ENCODE measurements at places on chromosomes 2 and 18.

DNA sequence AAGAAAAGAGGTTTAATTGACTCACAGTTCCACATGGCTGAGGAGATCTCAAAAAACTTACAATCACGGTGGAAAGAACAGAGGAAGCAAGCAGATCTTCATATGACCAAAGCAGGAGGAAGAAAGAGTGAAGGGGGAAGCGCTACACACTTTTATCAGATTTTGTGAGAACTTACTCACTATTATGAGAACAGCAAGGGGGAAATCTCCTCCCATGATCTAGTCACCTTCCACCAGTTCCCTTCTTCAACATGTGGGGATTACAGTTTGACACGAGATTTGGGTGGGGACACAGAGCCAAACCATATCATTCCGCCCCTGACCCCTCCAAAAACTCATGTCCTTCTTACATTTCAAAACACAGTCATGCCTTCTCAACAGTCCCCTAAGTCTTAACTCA, 54.2 kb downstream of the G6PC2 start:
- no peak for DNase-seq

- no peak for DNase-seq
These were observed 4.2 kb upstream of the FN1 start for GRCh38 chr2:215439980-215440512.

GRCh38 chr18:79355433-79356335, 40.0 kb upstream of the NFATC1 start:
- no peak for DNase-seq

- no peak for DNase-seq
These were observed 500.9 kb upstream of the DSEL start for GRCh38 chr18:68017385-68017784.

- DNase-seq, result no peak
These were observed 281.1 kb upstream of the MGAT5 start for GRCh38 chr2:133972786-133973185.

DNA sequence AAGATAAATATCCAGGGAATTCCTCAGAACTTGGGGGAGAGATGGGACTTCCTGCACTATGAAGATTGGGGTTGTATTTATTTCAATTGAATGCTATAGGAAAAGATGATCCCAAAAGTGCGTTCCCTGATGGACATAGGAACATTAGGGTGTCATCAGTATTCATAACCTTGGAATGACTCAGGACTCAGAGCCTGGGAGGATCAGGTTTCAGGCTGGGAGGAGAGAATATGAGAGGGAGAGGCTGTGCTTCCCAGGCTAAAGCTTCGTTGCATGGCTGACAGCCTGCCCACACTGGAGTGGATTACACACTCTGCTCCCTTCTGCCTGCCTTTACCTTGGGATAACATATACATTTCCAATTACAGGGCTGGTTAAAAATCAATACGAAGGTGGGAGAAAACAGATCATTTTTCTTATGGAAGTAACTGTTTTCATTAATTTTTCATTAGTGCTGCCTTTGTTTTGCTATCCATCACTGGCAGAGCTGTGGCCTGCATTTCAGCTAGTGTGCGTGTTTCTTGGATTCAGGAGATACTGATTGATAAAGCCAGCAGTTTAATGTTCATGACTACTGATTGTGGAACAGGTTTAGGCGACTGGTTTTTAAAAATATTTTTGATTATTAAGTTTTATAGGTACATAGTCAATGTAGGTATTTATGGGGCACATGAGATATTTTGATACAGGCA, 118.7 kb downstream of the KCTD1 start:
- DNase-seq, result no peak

DNA sequence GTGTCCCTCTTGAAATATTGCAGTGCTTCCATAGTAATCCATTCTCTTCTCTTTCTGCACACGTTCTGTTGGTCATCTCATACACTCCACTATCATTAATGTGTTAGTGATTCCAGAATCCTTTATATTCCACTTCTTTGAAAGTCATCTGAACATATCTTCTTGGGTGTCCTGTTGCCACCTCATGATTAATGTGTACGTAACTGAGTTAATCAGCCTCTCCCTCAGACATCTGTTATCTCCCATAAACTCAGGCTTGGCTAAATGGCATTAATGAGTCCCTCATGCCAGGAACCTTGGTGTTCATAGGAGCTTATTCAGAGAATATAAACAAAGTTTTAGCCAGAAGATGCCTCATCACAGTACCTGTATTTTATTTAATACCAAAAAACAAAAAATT, 126.4 kb downstream of the NCOA1 start:
- DNase-seq, result peak; percentile 10

GRCh38 chr2:120545521-120546047, 190.1 kb upstream of the GLI2 start:
- DNase-seq, result no peak

GRCh38 chr2:85371045-85371444, 16.5 kb downstream of the ELMOD3 start:
- DNase-seq, result no peak

DNA sequence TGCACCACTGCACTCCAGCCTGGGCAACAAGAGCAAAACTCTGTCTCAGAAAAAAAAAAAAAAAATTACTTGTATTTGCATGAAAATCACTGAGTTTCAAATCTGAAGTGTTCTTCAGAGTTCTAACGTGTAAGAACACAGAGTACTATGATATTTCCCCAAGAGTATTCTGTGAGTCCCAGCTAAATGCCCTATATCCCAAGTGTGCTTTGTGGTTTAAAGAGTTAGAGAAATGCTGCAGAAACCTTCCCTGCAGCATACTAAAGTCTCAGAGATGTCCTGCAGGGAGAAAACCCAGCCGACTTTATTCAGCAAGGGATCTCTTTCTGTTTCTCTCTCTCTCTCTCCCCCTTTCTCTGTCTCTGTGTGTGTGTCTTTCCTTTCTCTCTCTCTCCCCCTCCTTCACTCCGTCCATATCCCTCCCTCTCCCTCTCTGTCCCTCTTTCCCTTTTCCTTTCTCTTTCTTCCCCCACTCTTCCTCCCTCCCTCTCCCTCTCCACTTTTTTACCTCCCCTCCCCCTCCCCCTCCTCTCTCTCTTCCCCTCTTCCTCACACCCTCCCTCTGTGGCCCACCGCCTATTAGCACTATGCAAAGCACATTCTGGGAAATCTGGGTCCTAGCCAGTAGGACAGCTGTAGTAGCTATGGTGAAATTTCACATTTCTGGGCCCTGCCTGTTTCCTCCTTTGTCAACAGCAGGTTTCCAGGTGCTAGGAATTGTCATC, 54.2 kb downstream of the ACTR2 start:
- DNase-seq, result no peak

GRCh38 chr2:60832621-60833020, 48.8 kb upstream of the REL start:
- DNase-seq, result no peak

DNA sequence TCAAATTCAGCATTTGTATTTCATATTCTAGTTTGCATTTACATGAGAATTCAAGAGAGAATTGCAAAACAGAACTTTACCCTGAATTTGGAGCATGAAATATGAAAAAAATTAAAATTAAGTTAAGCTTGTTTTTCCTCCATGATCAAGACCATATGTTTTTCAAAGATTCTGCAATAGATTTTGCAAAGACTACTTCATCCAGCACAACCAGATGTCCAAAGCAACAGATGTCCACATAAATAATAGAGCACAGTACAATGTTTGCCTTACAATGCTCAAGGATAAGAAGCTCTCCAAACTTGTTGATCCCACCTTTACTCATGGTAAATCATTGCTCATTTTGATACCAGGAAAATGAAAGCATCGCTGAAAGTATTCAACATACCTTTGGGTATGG, 25.6 kb downstream of the FAP start:
- no peak for DNase-seq

DNA sequence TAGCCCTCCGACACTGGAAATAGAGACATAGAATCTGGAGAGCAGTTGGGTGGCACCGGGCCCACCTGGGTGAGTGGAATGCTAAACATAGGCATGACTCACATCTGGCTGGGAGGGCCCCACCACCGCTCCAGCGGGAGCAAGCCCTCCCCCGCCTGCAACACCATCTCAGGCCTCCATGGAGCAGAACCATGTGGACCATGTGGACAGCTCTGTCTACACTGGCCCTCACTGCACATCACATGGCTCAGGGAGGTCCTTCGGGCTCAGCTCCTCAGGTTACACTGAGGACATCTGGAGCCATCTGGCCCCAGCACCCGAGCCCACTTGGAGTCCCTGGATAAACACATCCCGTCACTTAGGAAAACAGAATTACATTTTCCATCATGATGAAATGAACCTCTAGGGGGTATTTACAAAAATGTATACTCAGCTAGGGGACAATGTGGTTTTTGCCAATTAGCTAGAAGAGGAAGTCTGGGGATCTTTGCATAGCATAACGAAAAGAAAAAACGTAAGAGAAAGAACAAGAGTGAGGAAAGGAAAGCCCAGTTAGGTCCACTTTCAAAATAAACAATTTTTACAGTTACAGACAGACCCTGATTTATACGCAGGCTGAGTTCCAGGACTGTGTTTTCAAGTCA, 30.7 kb upstream of the MLPH start:
- peak; percentile 35 for DNase-seq

- DNase-seq, result no peak
These were observed 20.6 kb downstream of the SLC16A14 start for GRCh38 chr2:230048010-230048671.

DNA sequence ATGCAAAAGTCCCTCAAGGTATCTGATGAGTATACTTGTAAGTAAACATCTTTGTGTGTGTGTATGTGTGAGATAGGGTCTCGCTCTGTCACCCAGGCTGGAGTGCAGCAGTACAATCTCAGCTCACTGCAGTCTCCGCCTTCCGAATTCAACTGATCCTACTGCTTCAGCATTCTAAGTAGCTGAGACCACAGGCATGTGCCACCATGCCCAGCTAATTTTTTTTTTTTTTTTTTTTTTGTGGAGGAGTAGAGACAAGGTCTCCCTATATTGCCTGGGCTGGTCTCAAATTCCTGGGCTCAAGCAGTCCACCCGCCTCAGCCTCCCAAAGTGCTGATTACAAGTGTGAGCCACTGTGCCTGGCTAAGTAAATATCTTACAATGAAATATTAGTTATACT, 23.2 kb downstream of the ADAM17 start:
- DNase-seq, result no peak

DNA sequence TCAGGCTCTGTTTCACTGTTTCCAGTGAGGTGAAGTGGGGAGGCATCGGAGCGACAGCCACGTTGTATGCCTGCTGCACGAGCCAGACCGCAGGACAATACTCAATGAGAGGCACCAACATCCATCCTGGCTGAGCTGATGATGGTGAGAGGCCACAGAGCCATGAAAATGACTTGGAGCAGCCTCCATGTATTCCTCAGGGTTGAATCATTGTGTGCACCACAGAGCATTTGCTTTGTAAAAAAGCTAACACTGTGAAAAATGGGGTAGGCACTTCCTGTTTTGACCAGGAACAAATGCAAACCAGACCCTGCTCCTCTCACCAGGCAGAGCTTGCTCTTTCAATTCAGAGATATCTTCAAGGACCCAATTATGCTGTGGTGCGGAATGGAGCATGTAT, 87.2 kb downstream of the LPIN1 start:
- peak; percentile 38 for DNase-seq

DNA sequence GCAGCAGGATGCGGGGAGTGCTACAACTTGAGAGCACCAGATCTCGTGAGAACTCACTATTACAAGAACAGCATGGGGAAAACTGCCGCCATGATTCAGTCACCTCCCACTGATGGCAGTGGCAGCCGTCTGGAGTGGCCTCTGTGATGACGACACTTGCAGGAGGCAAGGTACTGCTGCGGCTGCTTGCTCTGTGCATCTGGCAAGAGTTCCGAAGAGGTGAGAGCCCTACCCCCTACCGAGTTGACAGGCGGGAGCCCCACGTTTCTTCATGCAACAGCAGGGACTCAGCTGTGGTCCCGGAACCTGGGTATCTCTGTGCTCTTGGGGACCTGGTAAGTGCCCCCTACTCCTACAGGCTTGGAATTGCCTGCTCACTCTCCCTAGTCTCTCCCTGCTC, 1672.7 kb upstream of the TMEFF2 start:
- DNase-seq, result no peak

DNA sequence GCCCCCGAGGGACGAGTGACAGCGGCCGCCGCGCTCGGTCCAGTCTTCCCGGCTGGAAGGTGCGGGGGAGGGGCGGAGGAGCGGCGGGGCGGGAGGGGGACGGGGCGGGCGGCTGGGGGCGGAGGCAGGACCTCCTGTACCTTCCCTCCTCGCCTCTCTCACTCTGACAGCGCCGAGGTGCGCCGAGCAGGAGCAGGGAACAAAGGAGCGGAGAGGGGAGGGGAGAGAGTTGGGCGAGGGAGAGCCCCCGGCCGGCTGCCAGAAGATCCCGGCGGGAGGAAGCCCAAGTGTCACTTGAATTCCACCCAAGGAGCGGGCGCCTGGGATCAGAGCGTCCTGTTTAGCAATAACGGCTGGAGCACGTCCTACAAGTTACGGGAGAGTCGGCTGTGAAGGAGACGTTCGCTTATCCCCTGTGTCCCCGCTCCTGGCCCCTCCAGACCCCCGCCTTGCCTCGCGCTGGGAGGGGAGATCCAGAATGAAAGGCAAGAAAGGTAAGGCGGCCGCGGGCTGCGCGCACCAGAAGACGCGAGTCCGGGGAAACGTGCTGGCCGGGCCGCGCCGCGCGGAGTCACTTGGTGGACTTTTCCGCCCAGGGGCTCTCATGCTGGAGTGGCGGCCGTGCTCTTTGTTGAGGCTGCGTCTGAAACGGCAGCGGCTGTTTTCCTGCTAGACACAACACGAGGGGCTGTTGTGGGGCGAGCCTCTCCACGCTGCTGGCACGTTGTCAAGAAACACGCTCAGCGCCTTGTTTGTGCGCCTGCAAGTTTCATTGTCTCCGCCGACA, at the start of gene TGIF1:
Gene TGIF1, plus strand, starts transcription at position 161 of the 787 bp plus-strand sequence. Its CDS starts 318 bp downstream, at position 479.
- DNase-seq, result peak; percentile 84

GRCh38 chr18:78431606-78432005, 548.0 kb upstream of the SALL3 start:
- DNase-seq, result no peak

GRCh38 chr2:105494683-105495425, 96.0 kb upstream of the FHL2 start:
- DNase-seq, result peak; percentile 68

DNA sequence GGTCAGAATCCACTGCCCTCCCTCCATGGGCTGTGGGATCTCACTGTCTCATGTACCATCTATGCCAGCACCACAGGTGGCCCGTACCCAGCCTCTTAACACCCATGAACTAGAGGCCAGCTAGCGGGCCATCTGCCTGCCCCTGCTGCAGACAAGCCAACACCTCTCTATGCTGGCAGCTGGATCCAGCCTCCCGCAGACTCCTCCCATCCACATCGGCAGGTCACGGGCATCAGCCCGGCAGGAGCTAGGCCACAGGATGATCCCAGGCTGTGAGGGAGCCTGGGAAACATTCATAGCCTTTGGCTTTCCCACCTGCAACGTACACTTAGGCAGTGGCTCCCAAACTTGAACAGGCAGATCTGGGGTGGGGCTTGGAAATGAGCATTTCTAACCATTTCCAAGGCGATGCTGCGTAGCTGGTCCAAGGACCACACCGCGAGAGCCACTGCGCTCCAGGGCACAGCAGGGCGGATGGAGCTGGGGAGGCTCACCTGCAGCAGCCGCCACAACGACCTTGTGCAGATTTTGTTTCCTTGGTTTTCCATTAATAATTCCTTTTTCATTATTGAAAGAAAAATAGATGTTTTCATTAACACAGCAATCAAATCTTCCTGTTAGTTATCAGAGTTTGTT, 114.7 kb downstream of the KCNF1 start:
- no peak for DNase-seq

- DNase-seq, result no peak
These were observed 110.2 kb upstream of the LRP1B start for GRCh38 chr2:142241016-142241415.

- no peak for DNase-seq
These were observed 28.7 kb upstream of the MYCN start for GRCh38 chr2:15911686-15912085.

GRCh38 chr18:47204908-47205522, 28.9 kb upstream of the IER3IP1 start:
- peak; percentile 72 for DNase-seq
